ENCODE measurements at places on chromosomes 12 and 14.
A peak's percentile ranks its signal among the peaks of the same experiment; 100 is the strongest.

- no peak for DNase-seq
Observed at GRCh38 chr12:31298515-31298910, 27.4 kb downstream of the SINHCAF start.

- DNase-seq, result no peak
Observed at GRCh38 chr12:53425515-53426150, 2.0 kb downstream of the AMHR2 start.

GRCh38 chr14:89131004-89131750, 285.9 kb downstream of the FOXN3 start:
- DNase-seq, result peak; percentile 48

DNA sequence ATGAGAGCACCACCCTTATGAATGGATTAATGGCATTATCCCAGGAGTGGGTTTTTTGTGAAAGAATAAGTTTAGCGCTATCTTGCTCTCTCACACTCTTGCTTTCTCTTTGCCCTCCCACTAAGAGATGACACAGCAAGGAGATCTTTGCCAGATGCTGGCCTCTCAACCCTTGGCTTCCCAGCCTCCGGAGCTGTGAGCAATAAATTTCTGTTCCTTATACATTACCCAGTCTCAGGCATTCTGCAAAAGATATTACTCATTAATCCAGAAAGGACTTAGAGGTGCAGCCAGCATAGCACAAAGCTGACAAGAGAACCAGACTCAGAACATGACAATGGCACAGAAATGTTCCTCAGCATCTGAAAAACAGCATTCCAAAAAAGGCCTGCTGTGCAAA, 190.6 kb downstream of the ITPR2 start:
- no peak for DNase-seq

DNA sequence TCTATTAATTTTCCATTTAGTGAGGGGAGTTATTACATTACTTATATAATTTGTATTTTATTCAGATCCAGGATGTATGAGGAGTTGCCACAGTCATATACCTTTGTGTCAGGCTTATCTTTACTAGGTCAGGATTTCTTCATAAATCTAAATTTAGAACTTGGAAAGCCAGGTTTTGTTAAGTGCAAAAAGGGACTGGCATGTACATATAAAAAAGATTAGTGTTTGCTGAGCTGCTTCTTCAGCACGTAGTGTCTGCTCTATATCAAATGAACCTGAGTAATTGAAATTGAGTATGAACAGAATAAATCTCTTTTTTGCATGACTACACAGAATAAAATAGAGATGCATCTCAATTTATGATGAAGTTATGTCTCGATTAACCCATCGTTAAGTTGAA, 157.4 kb downstream of the NUBPL start:
- DNase-seq, result no peak

GRCh38 chr14:65800694-65801093, 388.2 kb downstream of the FUT8 start:
- no peak for DNase-seq

DNA sequence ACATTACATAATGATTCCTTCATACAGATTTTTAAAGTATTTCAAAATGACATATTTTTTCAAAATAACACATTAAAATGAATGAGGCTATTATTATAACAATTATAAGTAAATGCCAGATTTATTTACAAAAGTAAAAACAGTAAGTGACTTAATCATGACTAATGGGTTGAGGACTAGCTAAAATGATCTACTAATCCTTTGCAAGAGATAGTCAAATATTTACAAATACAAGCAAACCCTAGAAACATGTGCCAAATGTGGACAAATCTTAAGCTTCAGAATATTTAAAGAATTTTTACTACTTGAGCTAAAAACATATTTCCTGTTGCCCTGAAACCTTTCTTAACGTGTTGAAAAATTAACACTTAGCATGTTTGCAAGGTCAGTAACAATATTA, 74.8 kb downstream of the KIF21A start:
- no peak for DNase-seq

DNA sequence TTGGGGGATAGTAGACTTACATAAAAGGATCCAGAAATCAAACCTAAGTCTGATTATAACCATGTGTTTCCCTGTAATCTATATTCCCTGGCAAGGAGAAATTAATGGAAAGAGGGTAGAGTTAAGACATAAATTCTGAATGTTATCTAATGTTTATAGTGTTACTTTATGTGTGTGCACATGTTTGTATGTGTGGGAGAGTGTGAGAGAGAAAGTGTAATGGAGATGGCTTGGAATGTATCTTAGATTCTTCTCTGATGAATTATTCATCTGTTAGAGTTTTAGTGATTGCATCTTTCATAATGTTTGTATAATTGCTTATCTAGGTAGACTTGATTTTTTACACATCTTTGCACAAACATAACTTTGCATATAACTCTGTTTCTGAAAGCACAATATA, 490.9 kb downstream of the FLRT2 start:
- DNase-seq, result no peak

- no peak for DNase-seq
Observed at GRCh38 chr12:72547573-72547972, 275.4 kb downstream of the TRHDE start.

DNA sequence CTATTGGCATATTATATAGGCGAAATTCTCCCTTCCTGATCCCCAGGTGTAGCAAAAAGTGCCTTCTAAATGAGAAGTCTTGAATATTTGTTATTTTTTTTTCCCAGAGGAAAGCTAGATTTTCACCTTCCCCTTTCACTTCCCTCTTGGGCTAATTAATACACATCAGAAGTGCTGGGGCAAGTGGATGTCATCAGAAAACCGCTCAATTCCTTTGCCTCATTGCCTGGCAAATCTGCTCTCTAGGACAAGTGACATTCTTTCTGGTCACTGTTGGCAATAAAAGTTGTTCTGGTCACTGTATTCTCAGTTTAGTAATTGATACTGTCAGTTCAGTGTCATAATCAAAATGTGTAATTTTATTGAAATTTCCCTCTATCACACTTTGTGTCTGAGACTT, 174.5 kb downstream of the ETNK1 start:
- no peak for DNase-seq

DNA sequence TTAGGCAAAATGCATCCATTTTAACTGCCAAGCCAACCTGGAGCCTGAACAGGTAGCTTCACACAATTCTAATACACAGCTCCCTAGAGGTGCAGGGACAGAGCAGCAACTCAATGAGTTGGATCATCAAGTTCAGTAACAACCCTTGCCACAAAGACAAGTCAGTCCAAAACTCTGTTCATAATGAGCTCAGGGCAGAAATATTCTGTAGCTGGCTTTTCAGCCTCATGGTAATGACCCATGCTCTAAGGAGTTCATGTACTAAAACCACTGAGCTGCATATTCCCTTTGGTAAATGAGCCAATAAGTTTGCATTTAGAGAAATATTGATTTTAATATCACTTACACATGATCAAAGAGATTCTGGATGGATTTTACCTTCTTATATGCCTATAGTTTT, 316.1 kb downstream of the SEC23A start:
- no peak for DNase-seq

GRCh38 chr14:23047034-23047634, 5.1 kb downstream of the PSMB11 start:
- DNase-seq, result no peak

Measured in eye (tissue), 1 donor.